Right hindlimb (tissue), 1 donor: ENCODE measurements at places on chromosomes 3 and 15.

DNA sequence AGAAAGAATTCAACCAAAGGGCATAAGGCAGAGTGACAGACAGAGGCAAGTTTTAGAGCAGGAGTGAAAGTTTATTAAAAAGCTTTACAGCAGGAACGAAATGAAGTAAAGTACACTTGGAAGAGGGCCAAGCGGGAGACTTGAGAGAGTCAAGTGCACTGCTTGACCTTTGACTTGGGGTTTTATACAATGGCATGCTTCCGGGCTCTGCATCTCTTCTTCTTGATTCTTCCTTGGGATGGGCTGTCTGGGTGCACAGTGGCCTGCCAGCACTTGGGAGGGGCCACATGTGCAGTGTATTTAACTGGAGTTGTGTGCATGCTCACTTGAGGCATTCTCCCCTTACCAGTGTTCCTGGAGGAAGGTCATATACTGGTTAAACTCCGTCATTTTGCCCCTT lies 30.4 kb upstream of the KLHL25 start:
- DNase-seq = no peak

- no peak for DNase-seq
These were observed 267.3 kb downstream of the FOXP1 start for GRCh38 chr3:71316066-71316777.

GRCh38 chr3:27575499-27575898 lies 91.3 kb upstream of the SLC4A7 start:
- DNase-seq = no peak

DNA sequence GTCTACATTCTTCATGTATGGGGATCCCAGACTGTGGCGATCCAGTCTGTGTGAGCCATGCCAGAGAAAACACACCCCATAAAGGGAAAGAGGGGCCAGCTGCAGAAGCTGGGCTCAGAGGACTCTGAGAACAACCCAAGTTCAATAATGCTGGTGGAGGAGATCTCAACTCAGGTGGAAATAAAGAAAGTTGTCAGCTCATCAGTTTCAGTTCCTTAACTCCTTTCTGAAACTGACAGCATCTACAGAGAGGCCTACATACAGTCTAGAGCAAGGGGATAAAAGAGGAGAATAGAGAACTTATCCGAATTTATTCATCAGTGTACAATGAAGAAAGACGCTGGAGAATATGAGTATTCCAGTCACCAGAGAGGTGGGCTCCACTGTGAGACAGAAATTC lies 77.0 kb downstream of the NTRK3 start:
- DNase-seq = no peak

DNA sequence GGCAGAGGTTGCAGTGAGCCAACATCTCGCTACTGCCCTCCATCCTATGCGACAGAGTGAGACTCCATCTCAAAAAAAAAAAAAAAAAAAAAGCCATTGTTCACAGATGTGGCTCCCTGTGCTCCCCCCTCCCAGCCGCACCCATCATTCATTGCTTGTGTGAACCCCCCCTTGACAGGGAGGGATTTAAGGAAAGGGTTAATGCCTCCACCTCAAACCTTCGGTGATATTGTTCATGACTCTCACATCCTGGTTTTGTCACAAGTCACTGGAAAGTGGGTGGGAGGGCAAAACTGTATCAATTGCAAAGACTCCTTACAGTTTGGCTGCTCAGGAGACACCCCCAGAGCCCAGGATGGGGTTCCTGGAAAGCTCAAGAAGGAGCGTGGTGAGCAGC lies 7.7 kb downstream of the SLC6A6 start:
- DNase-seq = no peak
